ENCODE measurements at places on chromosomes 5 and 9.

GRCh38 chr5:149049371-149049781, 13.5 kb downstream of the SH3TC2 start:
- DNase-seq = no peak

DNA sequence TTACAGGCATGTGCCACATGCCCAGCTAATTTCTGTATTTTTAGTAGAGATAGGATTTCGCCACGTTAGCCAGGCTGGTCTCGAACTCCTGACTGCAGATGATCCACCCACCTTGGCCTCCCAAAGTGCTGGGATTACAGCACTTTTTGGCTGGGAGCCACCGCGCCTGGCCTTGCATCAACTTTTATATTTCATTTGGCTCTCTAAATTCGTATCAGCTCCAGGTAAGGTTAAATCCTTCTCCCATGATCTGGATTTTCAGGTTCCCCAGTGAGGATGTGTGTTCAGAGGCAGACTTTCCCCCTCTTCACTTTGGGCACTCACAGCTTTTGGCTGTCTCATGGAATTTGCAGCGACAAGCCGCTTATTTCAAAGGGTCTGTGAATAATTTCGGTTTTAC, 16.8 kb upstream of the RNF38 start:
- no peak for DNase-seq

- no peak for DNase-seq
Measured at GRCh38 chr5:41347569-41347968, 134.2 kb upstream of the C6 start.

- no peak for DNase-seq
Measured at GRCh38 chr5:170482511-170482910, 21.3 kb upstream of the KCNIP1 start.

- no peak for DNase-seq
Measured at GRCh38 chr5:89417990-89418389, 535.0 kb upstream of the MEF2C start.

GRCh38 chr9:21751998-21752397, 50.4 kb upstream of the MTAP start:
- DNase-seq = no peak

- DNase-seq = no peak
Measured at GRCh38 chr9:101428909-101429308, 6.7 kb downstream of the ALDOB start.

GRCh38 chr5:55533521-55534435, 986 bp downstream of the PLPP1 start:
- DNase-seq = peak; percentile 29

DNA sequence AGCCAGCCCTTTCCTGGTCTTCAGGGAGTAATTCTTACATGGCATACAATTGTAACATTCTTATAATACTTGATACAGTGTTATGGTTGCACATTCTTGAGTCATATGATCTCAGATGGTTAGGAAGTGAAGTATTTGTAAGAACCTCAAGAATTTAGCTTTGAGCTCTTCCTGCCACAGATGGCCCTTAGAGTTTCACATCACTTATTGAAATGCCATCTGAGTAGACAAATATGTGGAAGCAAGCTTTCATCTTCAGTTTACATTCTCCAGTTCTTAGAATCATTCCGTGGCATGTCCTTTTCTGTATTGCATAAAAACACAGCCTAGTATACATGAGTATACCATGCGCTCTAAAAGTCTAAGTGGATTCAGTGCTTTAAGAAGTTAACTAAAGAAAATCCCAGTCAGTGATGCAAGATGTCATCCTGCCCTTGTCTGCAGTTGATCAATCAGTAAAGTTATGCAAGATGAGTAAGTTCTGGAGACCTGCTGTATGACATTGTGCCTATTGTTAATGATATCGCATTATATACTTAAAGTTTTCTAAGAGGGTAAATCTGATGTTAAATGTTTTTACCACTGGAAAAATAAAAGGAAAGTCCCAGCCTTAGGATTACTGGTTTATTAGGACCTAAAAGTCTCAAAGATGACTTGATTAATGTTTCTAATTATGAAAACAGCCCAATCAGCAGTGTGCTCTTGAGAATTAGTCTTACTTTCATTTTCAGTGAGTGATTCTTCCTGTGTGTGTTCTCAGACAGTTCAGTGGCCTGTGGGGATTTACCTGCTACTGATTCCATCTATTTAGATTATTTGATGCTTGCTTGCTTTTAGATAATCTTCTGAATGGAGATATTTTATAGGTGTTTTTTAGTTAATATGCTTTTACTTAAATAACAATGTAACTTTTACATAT, 29.4 kb downstream of the RHOBTB3 start:
- DNase-seq = no peak

GRCh38 chr5:2094616-2094995, 211.9 kb upstream of the IRX4 start:
- DNase-seq = no peak

GRCh38 chr5:143166090-143166489, 237.4 kb downstream of the NR3C1 start:
- DNase-seq = no peak

GRCh38 chr5:150816946-150817345, 29.4 kb upstream of the IRGM start:
- no peak for DNase-seq

DNA sequence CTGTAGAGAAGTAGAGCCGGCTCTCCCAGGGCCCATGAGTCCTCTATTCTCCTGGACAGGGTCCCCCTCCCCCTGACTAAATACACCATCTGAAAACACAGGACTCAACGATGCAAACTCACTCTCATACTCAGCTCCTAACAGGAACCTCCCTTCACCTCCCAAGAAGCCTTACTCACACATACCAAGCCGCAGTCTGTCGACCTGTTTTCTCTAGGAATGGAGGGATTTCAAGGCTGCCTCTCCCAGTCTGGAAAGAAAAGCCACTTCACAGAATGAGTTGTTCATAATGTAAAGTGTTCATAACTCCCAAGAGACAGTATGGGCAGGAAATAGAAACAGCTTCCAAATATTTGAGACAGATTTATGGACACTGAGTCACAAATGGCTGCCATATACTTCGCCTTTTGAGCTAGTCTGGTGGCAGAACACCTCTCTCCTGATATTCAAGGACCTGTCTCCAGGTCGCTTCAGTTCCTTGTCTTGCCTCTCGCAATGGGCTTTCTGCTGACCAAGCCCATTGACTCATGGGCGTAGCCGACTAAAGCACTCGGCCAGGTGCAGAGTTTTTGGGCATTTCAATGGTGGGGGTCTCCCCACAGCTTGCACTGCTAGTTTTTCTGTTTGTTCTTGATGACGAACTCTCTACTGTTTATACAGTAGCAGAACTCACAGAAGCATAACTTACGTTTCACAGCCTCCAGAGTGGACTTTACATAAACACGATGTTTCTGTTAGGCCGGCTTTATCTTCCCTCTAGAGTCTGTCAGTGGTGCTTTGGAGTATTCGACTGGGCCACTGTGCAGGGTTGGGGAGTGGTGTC, 25.0 kb upstream of the IL17B start:
- DNase-seq = no peak

DNA sequence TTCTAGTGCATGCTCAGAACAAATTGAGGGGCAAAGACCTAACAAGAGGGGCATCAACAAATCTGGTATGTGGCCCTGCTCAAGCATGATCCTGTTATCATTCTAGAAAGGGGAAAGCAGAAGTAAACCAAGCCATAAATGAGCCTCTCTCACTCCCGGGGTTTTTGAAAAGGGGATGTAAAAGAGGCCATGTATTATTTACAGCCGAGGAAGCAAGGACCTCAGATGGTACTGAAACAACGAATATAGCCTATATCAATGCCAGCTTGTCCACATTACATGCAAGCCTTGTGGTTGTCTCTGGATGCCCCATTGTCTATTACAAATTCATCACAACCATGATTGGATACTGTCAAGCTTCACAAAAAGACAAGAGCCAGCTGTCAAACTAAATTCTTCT, 211.3 kb downstream of the DCP2 start:
- DNase-seq = no peak

GRCh38 chr5:42824347-42824976, 12.8 kb upstream of the SELENOP start:
- DNase-seq = no peak

- no peak for DNase-seq
Measured at GRCh38 chr9:35718721-35719511, 13.1 kb downstream of the TLN1 start.

DNA sequence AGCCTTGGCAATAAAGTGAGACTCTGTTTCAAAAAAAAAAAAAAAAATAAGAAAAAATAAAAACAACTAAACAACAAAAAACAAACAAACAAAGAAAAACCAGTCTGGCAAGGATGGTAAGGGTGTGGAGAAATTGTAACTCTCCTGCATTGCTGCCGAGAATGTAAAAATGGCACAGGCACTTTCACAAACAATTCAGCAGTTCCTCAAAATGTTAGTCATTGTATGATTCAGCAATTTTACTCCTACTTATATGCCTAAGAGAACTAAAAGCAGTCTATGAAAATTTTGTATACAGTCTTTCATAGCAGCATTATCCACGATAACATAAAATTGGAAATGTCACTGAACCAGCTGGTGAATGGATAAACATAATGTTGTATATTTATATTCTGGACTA, 280.4 kb downstream of the CDH9 start:
- no peak for DNase-seq

DNA sequence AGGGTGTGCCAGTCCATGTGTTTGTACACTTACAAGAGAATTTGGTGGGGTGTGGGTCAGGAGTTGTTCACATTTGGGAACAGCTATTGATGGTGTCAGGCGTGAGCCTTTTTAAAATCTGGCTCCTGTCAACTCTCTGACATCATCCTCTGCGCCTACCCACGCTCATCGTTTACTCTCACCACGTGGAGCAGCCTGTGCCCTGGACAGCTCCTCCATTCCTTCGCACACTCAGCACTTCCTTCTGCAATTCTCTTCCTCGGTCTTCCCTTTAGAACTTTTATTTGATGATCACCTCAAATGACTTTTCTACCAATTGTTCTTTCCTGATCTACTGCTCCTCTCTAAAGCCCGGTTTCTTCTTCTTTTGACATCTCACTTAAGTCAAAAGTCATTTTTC, 42.1 kb upstream of the GNAQ start:
- DNase-seq = no peak

DNA sequence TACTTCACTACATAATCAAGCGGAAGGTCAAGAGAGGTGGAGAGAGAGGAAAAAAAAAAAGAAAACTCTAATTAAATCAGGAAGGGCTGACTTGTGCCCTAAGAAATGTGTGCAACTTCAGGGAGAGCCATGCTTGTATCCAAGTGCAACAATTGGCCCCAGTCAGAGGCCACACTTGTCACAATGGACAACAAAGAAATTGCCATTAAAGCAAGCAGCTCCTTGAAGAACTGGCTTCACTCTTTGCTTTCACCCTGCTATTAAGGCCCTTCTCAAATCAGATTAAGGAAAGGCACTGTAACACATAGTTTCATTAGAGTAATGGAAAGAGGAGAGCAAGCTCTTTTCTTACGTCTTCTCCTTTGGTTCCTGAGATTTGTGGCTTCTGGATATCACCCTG, 480.9 kb upstream of the WWC1 start:
- no peak for DNase-seq

- no peak for DNase-seq
Measured at GRCh38 chr5:43415935-43416802, 4.0 kb upstream of the CCL28 start.

DNA sequence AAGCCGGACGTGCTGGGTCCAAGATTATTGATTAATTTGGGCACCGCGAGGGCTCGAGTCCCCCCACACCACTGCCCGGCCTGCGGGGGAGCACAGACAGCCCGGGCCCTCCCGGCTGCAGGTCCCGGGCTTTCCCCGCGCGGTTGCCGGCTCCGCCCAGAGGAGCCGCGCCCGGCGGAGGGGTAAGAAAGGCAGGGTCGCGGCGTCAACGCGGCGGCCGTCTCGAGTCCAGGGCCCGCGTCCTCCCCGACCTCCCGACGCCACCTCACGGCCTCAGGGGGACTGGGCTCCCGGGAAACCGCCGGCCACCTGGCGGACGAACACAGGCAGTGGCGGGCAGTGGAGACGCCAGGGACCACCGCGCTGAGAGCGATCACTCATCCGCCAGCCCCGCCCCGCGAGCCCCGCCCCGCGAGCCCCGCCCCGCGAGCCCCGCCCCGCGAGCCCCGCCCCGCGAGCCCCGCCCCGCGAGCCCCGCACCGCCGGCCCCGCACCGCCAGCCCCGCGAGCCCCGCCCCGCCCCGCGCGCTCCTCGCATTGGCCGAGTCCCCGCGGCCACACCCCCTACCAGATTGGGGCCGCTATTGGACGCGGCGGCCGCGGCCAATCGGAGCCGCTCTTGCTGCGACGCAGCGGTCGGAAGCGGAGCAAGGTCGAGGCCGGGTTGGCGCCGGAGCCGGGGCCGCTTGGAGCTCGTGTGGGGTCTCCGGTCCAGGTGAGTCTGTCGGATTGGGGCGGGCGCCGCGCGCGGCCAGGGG, at the start of gene MRPL41:
Gene MRPL41 (plus strand): TSS at position 616 of the 758 bp plus-strand sequence. CDS start 203 bp downstream, outside the sequence.
- peak; percentile 91 for DNase-seq

Data from NCI-H2029 (cell line).